ENCODE measurements at places on chromosomes 12 and 14.

DNA sequence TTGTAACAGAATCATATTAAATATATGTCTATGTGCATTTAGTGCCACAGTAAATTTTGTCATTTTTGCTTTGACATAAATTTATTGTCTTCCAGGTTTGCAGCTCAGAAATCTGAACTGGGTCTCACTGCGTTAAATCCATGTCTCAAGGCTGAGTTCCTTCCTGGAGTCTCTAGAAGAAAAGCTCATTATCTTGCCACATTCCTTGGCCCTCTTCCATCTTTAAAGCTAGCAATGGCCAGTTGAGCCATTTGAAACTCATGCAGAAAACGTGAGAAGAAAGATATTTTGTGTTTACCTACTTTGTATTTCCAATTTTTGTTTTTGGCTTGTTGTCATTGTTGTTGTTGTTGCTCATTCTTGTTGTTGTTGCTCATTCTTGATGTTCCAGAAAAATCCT lies 10.7 kb downstream of the PRH1 start:
- no peak for DNase-seq

DNA sequence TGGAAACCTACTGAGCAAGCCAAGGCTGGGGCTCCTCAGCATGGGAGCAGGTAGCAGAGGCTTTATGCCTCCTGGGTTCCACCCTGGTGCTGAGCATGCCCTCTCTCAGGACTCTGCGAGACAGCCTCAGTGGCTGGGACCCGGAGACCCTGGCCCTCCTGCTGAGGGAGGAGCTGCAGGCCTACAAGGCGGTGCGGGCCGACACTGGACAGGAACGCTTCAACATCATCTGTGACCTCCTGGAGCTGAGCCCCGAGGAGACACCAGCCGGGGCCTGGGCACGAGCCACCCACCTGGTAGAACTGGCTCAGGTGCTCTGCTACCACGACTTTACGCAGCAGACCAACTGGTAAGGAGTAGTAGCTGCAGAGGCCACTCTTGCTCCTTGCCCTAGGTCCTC lies 8.4 kb downstream of the ESPL1 start:
- DNase-seq: no peak

GRCh38 chr12:68573406-68573805 lies 37.3 kb upstream of the RAP1B start:
- DNase-seq: no peak

- DNase-seq: no peak
Observed at GRCh38 chr14:44564908-44565307, 57.8 kb upstream of the FSCB start.

GRCh38 chr12:85006206-85006605 lies 29.9 kb downstream of the TSPAN19 start:
- no peak for DNase-seq
